ENCODE measurements at places on chromosomes 3 and 15.

GRCh38 chr3:190097617-190098016, 23.1 kb downstream of the P3H2 start:
- no peak for DNase-seq

DNA sequence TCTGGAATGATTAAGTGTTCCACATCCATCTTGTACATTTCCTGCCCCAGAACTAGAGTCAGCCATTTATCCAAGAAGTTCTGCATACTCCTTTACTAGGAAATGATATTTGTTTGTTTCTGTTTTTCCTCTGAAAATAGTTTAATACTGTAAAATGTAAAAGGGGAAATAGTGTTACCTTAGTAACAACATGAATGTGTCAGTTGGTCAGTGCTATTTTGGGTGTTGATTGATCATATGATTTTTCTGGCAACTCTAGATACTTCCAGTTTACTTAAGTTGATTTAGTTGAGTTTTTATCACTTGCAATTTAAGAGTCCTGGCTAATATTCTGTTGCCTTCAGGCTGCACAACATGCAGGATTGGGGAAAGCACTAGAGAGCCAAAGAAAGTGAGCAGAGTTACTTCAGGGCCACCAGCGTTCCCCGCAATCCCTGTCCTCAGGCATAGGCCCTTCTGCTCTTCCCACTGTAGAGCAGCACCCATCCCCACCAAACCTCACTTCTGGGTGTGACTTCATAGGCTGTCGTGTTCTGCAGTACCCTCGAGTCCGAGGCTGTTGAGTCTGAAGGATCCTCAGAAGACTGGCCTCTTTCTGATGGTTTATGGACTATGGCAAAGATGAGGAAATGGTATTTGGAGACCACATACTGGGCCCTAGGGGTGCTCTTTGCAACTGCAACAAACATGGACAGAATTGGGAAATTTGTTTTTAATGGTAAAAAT, 69.0 kb downstream of the CHD2 start:
- DNase-seq = no peak

DNA sequence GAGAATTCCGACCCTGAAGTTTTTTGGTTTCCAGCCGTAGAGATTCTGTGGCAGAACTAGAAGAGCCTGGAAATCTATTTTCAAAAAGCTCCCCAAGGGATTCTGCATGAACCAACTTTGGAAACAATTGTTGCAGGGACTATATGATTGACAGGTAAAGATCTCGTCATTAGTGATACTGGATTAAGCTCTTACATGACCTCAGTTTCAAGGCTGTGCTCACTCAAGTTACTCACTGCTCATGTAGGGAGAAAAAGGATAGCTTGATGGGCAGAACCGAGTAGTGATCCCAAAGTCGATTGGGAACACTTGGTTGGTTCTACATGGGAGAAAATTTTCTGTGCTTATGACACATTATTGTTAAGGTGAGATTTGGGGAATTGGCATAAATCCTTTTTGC, 142.3 kb upstream of the RASGRP1 start:
- no peak for DNase-seq

- no peak for DNase-seq
Observed at GRCh38 chr3:48621461-48621869, at the start of gene TMEM89. Gene TMEM89 (minus strand): TSS chr3:48621769. CDS start chr3:48621756, 13 bp downstream.

- no peak for DNase-seq
Observed at GRCh38 chr3:112114576-112115160, 18.4 kb downstream of the GCSAM start.

DNA sequence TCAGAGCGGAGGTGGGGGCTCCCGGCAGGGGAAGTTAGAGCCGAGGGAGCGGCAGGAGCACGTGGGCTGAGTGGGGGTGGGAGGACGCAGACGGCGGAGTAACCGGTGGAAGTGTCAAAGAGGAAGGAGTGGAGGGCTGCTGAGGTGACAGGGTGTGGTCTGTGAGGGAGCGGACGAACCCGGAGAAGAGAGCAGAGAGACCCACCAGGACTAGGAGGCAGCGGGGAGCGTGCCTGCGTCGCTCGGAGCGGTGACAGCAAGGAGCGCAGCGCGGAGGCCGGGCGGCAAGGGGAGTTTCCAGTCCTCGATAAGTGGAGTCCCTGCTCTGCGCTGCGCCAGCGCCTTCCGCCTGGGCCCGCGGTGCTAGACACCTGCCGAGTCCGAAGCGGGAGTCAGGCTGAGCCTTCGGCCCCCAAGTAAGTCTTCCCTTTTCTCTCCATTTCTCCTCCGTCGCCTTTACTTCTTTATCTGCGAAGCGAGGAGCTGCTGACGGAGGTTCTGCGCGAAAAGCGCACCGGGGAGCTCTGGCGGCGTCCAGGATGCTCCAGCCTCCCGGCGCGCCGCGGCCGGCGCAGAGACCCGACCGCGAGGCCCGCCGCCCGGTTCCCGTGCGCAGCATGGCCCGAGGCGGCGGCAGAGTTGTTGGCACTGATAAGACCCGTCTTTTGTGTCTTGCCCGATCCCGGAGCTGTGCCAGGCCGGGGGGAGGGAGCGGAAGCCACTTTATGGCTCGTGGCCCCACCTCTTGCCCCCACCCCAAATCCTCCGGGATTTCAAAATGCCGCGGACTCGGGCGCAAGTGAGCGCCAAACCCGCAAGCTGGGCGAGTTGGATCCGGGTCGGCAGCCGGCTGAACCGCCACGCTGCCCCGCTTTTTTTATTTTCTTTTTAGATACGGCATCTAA, 533.0 kb upstream of the SEMA6D start:
- no peak for DNase-seq

DNA sequence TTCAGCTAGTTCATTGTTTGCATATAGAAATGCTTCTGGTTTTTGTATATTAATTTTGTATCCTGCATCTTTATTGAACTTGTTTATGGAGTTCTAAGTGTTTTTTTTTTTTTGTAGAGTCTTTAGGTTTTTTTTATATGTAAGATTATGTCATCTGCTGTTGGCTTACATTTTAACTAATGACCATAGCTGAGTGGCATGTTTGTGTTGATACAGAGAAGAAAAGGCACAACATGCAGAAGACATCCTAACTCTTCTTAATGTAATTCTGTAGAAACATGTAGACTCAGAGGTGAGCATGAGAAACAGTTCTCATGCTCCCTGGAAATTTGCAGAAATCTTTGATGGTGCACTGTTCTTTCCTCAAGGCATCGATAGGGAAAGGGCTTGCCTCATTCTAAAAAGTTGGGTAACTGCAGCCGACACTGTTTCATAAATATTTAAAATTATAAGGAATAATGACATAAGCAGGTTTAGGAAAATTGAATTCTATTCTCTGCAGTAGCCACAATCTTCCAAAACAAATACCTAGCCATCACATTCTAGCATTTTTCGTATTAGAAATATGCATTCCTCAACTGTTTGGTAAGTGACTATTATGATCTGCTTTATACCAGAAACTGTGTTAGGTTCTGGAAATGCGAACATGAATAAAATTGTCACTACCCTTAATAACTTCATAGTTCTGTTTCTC, 499.6 kb upstream of the KCNMB2 start:
- DNase-seq = no peak

GRCh38 chr3:69828817-69829216, 89.6 kb downstream of the MITF start:
- no peak for DNase-seq

- peak; percentile 32 for DNase-seq
Observed at GRCh38 chr3:159765030-159765859, 223.4 kb upstream of the IL12A start.

DNA sequence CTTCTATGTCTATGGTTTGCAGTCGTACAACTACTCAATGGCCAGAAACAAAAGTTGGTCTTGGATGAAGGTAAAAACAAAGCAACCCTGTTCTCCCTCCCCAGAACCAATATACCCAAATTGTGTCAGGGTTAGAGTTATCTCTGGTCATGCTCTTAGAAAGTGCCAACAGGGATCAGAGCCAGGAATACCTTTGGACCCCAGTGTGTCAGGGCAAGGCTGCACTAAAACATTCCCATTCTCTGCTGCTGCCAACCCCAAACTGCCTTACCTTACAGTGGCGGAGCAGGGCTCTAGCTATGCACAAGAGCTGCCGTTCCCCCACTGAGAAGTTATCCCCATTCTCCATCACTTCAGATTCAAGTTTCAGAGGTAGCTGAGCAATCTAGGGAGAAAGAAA, 42.4 kb upstream of the PARL start:
- no peak for DNase-seq
